Spinal cord (tissue), 10 donors: ENCODE measurements at places on chromosomes 1 and 21. TPM values are rescaled to one million over a fixed set of nuclear protein-coding genes. Genes with fewer than 3 reads are reported as not detected.

DNA sequence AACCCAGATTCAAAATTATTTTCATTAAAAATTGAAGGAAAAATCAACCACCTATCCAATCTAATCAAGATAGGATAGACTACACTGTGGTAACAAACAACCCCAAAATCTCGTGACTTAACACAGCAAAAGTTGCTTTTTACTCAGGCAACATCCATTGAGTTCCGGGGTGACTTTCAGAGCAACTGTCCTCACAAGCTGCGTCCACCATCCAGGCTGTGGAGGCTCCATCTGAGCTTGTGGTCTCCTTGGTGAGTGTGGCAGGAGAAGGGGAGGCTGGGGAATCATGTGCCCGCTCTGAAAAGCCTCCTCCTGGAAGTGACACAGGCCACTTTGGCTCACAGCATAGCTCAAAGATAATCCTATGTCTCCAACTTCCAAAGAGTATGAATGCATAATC is 52.4 kb downstream of the CD2 start:
- H3K4me1 ChIP-seq, result no peaks in the 10 kb centered on the region
- no peak for DNase-seq
- H3K36me3 ChIP-seq, result no peaks in the 10 kb centered on the region
- H3K27me3 ChIP-seq, result no peaks in the 10 kb centered on the region
- H3K4me3 ChIP-seq, result no peak overlapping the region

Gene PTPRU
- total RNA-seq, result 62.1 TPM

DNA sequence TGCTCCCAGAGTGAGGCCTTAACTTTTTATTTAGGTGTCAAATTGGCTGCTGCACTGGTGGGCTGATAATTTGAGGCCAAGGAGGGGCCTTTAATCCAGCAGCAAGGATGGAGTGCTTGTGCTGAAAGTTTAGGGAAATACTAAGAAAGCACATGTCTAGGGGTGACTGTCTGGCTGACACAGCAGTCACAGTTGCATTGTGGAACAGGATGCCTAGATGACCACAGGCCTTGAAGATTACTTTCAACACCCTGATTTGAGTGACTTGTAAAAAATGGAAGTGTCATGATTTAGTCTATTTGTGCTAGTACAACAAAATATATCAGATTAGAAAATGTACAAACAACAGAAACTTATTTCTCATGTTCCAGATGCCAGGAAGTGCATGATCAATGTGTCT is 57.7 kb downstream of the ZNF697 start:
- DNase-seq, result no peak
- no peaks in the 10 kb centered on the region for H3K27me3 ChIP-seq
- no peak overlapping the region for H3K27ac ChIP-seq
- H3K36me3 ChIP-seq, result no peaks in the 10 kb centered on the region

- H3K4me1 ChIP-seq, result no peaks in the 10 kb centered on the region
- H3K36me3 ChIP-seq, result peaks cover 62% of the 10 kb centered on the region
- H3K4me3 ChIP-seq, result no peak overlapping the region
- H3K27me3 ChIP-seq, result no peaks in the 10 kb centered on the region
These were observed 19.1 kb downstream of the COL6A2 start for GRCh38 chr21:46116776-46117585.

Gene RAB3B
- 9.5 TPM for total RNA-seq

Gene FCGR1A
- total RNA-seq, result 13.8 TPM

GRCh38 chr1:103144681-103145080 is 36.4 kb upstream of the COL11A1 start:
- no peaks in the 10 kb centered on the region for H3K27me3 ChIP-seq
- no peaks in the 10 kb centered on the region for H3K4me1 ChIP-seq
- H3K27ac ChIP-seq, result no peak overlapping the region
- no peak for DNase-seq
- no peaks in the 10 kb centered on the region for H3K36me3 ChIP-seq

Gene CA6
- total RNA-seq, result not detected

- H3K4me1 ChIP-seq, result no peaks in the 10 kb centered on the region
- no peak overlapping the region for H3K4me3 ChIP-seq
- H3K27ac ChIP-seq, result no peak overlapping the region
These were observed 10.1 kb upstream of the EPRS1 start for GRCh38 chr1:220056374-220056773.

DNA sequence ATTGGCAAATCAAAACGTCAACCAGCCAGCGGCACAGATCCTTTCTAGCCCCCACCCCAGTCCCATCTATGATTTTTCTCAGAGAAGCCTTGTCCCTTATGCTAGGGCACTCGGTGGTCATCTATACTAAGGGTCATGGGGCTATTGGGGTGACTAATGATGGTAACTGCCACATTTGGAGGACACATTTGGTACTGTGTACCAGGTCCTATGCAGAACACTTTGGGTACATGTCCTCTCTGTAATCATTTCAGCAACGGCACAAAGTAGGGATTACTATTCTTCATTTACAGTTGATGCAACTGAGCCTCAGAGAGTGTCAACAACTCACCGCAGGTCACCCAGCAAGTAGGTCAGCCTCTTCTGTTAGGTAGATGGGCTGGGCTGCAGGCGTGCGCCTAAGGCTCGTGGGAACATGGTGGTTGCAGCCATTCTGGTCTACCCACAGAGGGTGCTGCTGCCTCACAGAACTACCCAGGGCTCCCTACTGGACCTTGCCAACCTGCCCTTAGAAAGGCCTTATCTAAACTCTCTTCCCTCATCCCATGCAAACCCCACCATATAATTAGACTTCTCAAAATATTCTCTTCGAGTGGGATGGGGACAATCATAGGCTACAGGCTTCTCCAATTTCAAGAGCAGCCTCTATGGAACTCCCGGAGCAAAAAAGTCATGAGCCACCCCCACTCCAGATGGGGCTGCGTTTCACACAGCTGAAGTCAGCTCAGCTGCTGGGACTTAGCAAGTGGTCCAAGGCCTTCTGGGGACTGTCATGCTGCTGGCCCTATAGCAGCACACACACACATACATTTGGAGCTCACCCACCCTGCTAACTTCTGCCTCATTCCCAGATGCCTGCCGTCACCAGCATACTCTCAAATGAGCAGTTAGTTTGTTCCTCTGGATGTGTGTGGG is 5.8 kb upstream of the SDHB start:
- H3K27me3 ChIP-seq, result no peaks in the 10 kb centered on the region
- DNase-seq, result no peak
- peaks cover 29% of the 10 kb centered on the region for H3K4me1 ChIP-seq
- H3K36me3 ChIP-seq, result no peaks in the 10 kb centered on the region
- no peak overlapping the region for H3K27ac ChIP-seq
- no peak overlapping the region for H3K4me3 ChIP-seq

DNA sequence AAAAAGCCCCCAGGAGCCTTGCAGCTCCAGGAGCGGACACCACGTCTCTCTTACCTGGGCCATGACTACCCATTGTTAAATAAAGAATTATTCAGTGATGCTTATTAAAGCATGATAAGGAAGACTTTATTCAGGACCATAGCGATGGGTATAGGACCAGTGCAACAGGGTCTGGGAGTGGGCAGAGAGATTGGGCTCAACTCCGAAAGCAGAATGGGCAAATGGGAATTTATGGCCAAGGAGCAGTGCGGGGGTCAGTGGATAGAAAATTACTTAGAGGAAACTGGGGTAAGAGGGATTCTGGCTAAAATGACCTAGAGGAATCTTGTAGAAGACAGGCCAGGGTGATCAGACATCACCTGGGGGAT is 580 bp upstream of the ATP5PO start:
- peaks cover 4% of the 10 kb centered on the region for H3K4me1 ChIP-seq
- peak overlapping the region; percentile 98 for H3K4me3 ChIP-seq
- H3K27ac ChIP-seq, result peak overlapping the region; percentile 82
- no peaks in the 10 kb centered on the region for H3K27me3 ChIP-seq
- H3K36me3 ChIP-seq, result peaks cover 5% of the 10 kb centered on the region

- no peak overlapping the region for H3K4me3 ChIP-seq
- H3K27ac ChIP-seq, result no peak overlapping the region
- H3K36me3 ChIP-seq, result no peaks in the 10 kb centered on the region
- no peak for DNase-seq
- no peaks in the 10 kb centered on the region for H3K27me3 ChIP-seq
These were observed 70.7 kb downstream of the TRABD2B start for GRCh38 chr1:47926461-47926999.

Gene ZNF669
- 12.4 TPM for total RNA-seq

- peaks cover 34% of the 10 kb centered on the region for H3K36me3 ChIP-seq
- no peak overlapping the region for H3K4me3 ChIP-seq
- H3K27ac ChIP-seq, result no peak overlapping the region
- no peak for DNase-seq
- H3K27me3 ChIP-seq, result no peaks in the 10 kb centered on the region
- peaks cover 63% of the 10 kb centered on the region for H3K4me1 ChIP-seq
These were observed 130.0 kb upstream of the VAMP3 start for GRCh38 chr1:7640920-7641585.

Gene PADI3
- not detected for total RNA-seq

- no peak overlapping the region for H3K27ac ChIP-seq
- no peak for DNase-seq
- no peaks in the 10 kb centered on the region for H3K4me1 ChIP-seq
- no peak overlapping the region for H3K4me3 ChIP-seq
These were observed 99.5 kb downstream of the NEGR1 start for GRCh38 chr1:72182859-72183258.

- no peak for DNase-seq
- no peaks in the 10 kb centered on the region for H3K27me3 ChIP-seq
- H3K27ac ChIP-seq, result no peak overlapping the region
- H3K4me3 ChIP-seq, result no peak overlapping the region
- no peaks in the 10 kb centered on the region for H3K36me3 ChIP-seq
These were observed 253.1 kb upstream of the ADGRL4 start for GRCh38 chr1:79259390-79260336.

Gene TMEM52
- 1.7 TPM for total RNA-seq

DNA sequence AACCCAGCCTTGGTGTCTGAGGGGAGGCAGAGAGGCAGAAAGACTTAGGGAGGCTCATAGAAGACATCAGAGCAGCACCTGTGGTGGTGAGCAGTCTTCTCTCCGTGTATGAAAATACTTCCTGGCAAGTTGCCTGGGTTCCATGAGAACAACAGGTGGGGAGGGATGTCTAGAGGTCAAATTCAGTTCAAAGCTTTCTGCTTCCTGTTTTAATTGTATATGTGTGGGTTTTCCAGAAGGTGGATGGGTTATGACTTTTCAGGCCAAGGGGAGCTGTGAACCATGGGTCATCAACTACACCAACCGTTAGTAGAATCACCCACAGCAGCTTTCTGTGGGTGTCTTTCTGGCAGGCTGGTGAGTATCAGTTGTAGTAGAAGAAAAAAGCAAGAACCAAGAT is 4.1 kb upstream of the FCRL2 start:
- no peak overlapping the region for H3K4me3 ChIP-seq
- H3K27ac ChIP-seq, result no peak overlapping the region
- H3K4me1 ChIP-seq, result no peaks in the 10 kb centered on the region
- H3K27me3 ChIP-seq, result no peaks in the 10 kb centered on the region
- no peaks in the 10 kb centered on the region for H3K36me3 ChIP-seq

GRCh38 chr1:209567698-209568175 is 15.8 kb upstream of the CAMK1G start:
- peaks cover 5% of the 10 kb centered on the region for H3K27me3 ChIP-seq
- no peak for DNase-seq
- H3K4me1 ChIP-seq, result peaks cover 13% of the 10 kb centered on the region
- H3K4me3 ChIP-seq, result no peak overlapping the region
- no peaks in the 10 kb centered on the region for H3K36me3 ChIP-seq

DNA sequence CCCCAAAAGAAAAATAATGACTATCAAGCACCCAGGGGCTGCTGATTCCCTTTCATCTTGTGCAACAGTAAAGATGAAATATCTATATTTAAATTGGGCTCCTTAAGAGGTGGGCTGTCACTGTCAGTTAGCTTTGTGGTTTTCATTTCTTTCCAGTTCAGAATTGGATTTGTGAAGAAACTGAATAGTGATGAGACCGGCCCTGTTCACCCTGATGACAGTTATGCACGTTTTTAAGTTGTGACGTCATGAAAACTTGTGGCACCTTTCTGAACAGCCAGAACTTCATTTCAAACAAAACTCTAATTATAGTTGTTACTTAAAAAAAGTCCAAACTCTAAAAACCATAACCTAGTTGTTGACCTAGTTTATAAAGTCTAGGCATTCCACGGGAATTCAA is 125.9 kb downstream of the RUNX1 start:
- no peak overlapping the region for H3K27ac ChIP-seq
- DNase-seq, result no peak
- no peaks in the 10 kb centered on the region for H3K27me3 ChIP-seq
- H3K4me3 ChIP-seq, result no peak overlapping the region
- no peaks in the 10 kb centered on the region for H3K36me3 ChIP-seq
